ENCODE measurements at places on chromosomes 4 and X. TPM values are rescaled to one million over a fixed set of nuclear protein-coding genes. Genes with fewer than 3 reads are reported as not detected.

TCP11X2 gene
- total RNA-seq, result not detected

NHS gene
- total RNA-seq, result 9.0 TPM

GABRQ gene
- total RNA-seq, result 0.22 TPM

DNA sequence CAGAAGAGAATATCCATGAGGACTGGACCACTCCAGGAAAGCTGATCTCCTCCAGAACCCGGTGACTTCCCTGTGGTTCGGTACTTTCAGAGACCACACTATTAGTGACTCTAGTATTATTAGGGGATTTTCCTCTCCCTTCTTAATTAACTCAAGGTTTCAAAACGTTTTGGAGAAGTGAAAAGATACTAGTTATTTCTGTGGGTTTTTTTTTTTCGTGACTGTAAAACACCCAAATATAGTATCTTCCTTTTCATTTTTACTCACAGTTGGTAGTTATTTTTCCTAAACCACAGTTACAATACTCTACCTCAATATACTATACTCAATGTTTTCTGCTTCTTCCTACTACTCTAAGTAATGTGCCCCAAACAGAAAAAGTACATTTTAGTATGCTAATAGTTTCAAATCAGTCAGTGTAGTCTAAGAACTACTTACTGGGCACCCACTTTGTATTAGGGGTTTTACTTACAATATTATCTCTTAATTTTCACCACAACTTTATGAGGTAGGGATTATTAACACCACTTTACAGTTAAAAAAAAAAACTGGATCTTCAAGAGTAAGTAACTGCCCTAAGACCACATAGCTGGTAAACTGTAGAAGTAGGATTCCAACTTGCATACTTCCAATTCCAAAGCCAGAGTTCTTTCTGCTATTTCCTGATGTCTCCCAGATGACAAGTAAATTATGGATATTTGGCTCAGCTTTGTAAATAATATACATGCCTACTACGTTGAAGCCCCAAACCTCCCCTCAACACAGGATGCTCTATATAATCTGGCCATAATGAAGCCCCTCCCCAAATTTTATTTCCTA, 45.0 kb downstream of the SLC9A7 start:
- DNase-seq, result no peak

DNA sequence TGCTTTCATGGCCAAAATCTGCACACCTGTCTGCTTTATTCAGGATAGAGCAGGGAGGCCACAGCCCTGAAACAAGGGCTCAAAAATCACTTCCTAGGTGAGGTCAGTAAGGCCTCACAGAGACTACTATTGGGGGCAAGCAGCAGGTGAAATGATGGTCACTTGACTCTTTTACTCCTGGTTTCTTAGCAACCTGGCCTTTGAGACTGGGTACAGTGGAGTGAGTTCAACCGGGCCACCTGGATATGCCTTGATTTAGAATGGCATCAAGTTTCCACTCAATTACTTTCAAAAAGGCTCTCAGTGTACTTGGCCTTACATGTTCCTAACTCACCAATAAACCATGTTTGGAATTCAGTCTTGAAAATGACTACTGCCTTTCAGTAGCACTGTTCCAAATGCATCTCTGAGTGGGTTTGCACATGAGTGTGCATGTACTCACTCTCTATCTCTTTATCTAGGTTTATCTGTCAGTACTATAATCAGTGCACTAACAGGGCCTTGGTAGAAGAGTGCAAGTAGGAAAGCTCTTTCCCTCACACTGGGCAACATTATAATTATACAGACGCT, 388.2 kb downstream of the OPHN1 start:
- DNase-seq, result no peak

DNA sequence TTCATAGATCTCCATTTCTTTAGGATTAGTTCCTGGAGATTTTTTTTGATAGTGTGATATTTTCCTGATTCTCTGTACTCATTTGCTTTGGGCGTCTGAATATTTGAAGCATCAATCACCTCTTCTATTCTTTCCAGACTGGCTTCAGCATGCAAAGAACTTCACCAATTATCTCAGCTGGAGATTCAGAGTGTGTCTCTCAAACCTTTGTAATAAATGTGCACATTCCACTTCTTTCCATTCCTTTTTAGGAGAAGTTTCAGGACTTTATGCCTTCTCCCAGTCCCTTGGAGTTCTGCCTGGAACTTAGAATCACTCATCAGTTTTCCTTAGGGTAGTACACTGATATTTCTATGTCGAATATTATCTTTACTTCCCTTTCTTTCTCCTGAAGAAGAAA, 334.8 kb downstream of the TEX13C start:
- no peak for DNase-seq

GRCh38 chr4:93772858-93773257, 55.7 kb upstream of the ATOH1 start:
- no peak for DNase-seq

Measured in epithelial cell of proximal tubule (primary cell).